ENCODE measurements at places on chromosomes 12 and 14.

GRCh38 chr12:11672256-11673191 is 23.1 kb downstream of the ETV6 start:
- DNase-seq: no peak

DNA sequence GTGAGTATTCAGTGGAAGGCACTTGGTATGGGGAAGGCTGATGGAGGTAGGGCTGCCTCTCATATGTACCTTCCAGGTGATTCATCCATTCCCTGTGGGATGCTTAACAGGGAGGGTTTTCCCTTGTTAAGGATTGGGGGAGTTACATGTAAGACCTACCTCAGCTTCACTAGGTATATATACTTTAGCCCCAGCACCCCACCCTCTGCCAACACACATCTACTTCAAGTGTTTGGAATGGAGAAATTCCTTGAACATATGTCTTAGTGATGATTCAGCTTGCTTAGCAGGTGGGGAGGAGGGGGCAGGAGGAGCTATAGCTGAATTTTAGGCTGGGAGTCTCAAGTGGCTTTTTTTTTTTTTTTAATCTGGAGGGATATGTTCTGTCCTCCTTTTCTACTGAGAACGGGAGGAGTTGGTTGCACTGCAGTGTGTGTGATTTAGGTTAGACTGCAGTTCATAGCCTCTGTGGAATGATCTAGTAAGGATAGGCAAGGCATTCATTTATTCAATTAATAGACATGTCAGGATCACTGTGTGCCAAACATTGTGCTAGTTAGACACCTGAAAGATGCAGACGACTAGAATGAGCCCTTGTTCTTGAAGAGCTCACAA is 1.7 kb downstream of the PIP4K2C start:
- no peak for DNase-seq

- no peak for DNase-seq
These were observed 77.6 kb upstream of the FUT8 start for GRCh38 chr14:65334765-65335410.

GRCh38 chr12:76356071-76356470 is 7.9 kb upstream of the BBS10 start:
- no peak for DNase-seq

DNA sequence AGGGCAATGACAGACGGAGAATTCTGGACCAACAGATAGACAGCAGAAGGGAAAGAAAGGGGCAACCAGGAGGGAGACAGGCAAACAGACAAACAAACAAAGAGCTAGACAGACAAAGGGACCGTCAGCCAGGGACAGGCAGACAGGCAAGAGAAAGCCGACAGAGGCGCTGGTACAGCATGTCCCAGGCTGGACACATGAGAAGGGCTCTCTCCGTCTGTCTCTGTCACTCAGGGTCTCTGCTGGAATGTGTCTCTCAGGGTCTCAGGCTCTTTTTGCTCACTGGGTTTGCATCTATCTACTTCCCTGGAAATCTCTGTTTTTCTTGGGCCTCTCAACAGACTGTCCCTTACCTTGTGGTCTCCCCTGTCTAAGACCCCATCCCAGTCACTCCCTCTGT is 8.2 kb upstream of the SMUG1 start:
- no peak for DNase-seq

GRCh38 chr12:51621156-51621922 is 30.3 kb downstream of the SCN8A start:
- DNase-seq: no peak

GRCh38 chr14:35368139-35368460 is 36.4 kb downstream of the NFKBIA start:
- DNase-seq: no peak

DNA sequence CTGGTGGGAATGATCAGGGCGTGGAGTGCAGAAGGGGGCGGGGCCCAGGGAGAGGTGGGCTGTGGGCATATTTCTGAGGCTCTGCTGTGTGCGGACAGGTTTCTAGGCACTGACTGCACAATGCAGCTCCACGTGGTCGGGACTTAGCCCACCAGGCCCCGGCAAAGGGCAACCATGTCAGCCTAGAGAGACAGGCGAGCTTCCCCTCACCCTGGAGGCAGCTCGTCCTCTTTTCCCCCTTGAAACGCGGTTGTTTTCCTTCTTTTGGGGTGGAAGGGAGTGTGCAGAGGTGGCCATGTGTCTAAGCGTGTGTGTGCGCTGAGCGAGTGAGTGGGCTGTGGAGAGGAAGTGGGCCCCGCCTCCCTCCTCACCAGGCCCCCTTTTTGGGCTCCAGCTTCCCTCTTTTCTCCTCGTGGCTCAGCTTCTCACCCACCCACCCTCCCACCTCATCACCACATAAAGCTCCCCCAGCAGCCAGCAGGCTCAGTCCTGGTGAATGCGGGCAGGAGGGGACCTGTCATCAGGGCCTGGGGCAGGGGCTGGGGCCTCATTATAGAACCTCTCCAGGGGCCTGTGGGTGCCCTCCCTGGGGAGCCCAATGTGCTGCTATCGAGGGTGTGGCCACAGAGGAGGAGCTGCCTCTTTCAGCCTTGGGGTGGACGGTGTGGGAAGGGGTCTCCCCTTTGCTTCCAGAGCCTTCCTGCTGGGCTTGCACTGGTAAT is 22.0 kb downstream of the LRTM2 start:
- peak; percentile 14 for DNase-seq

- DNase-seq: no peak
These were observed 105.2 kb downstream of the BBS10 start for GRCh38 chr12:76242813-76243550.

DNA sequence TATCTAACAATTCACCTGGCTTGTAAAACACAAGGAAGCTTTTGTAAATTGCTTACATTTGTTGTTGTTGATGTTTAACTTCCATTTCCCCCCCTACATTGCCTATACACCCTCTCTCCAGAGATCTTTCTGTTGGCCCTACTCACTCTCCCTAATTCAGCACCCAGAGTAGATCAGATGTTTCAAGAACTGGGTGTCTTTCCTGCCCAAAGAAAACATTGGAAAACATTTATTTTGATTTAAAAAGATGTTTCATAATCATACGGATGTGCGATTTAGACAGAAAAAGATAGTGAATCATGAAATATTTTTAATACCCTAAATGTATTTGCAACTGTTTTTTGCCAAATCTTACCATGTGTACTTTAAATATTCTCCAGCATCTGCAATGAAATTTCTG is 446.4 kb upstream of the RGS6 start:
- no peak for DNase-seq

- no peak for DNase-seq
These were observed 20.4 kb upstream of the BEGAIN start for GRCh38 chr14:100607611-100607956.

DNA sequence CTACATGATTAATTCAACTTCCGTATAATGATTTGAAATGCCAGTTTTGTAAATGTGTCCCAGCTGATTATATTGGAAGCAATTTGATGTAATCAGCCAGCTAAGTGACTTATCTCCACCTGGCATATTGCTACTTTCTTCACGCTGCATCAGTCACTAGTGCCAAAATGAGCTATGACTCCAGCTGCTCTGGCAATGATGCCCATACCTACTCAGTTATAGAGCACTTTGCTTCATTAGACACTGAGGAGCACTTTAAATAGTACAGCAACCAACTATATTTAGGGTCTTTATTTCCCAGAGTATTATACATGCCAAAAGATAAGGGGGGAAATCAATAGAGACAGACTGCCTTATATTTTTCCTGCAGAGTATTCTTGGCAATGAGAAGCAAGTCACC is 67.9 kb upstream of the LIN7A start:
- DNase-seq: no peak

DNA sequence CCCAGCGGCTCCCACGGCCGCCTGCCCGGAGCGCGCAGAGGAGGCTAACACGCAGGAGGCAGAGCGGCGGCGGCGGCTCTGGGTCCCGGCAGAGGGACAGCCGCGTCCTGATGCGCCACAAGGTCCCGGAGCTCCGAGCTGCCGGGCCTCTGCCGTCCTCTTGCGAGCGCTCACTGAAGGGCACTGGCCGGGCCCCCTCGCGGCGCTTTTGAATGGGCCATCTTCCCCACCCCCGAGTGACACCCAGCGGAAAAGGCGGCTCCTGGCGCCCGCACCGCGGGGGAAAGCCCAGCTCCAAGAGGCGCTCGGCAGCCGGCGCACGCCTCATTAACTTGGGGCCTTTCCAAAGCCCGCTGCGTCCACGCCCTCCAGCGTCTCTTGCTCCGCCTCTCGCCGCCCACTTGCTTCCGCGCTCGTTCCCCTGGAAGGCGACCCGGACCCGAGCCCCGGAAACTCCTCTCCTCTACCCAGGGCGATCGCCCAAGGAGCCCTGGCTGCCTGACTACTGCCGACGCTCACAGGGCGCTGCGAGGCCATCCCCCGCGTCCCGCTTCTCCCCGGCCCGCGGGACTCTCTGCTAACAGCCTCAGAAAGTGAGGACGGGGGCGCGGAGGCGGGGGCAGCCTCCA is at the start of gene PHLDA1:
TSS of gene PHLDA1 (minus strand) at position 363 of the 629 bp plus-strand sequence.
- peak; percentile 95 for DNase-seq

DNA sequence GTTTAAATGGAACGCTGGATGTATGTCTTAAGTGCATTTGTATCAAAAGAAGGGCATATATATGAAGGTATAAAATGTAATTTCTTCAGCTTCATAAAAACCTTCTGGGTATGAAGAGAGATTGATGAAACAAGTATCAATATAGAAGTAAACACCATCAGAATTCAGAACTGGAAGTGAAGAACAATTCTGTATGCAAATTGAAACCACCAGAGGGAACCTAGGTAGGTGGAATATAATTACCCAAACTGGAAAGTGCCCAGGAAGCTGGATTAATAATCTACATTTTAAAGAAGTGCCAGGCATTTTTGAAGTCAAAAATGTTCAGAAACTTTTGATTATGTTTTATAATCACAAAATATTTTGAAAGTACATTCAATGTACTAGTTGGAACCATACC is 336.2 kb upstream of the GARIN6 start:
- DNase-seq: no peak

- no peak for DNase-seq
These were observed 472.0 kb downstream of the TMTC2 start for GRCh38 chr12:83158613-83159207.

- no peak for DNase-seq
These were observed 310.5 kb downstream of the ETNK1 start for GRCh38 chr12:22935501-22935900.

GRCh38 chr12:46020768-46021167 is 30.4 kb upstream of the SCAF11 start:
- no peak for DNase-seq

GRCh38 chr12:56298828-56299227 is 1.3 kb downstream of the CS start:
- DNase-seq: no peak

GRCh38 chr14:101948666-101949216 is 15.6 kb upstream of the DYNC1H1 start:
- DNase-seq: no peak

- no peak for DNase-seq
These were observed 72.2 kb downstream of the SETD3 start for GRCh38 chr14:99408286-99408970.

DNA sequence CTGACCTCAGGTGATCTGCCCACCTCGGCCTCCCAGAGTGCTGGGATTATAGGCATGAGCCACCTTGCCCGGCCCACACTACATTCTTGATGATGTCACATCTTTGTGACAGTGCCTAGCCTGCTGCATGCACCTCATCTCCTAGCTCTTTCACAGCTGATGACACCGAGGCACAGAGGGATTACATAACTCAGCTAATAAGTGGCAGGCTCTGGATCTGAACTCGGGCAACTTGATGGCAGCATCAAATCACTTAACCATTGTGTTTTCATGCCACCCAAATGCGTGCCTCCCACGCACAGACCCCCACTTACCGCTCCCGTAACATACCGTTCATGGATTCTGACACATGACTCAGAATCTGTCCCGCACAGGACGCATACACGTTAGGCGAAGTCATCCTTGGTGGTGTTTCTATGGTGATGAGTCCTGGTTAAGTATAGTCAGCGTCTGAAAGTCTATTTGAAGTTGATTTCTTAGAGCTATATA is 7.4 kb downstream of the TMEM120B start:
- DNase-seq: no peak

GRCh38 chr14:95533822-95534221 is 1.0 kb upstream of the GLRX5 start:
- no peak for DNase-seq

Measured in activated naive CD4-positive, alpha-beta T cell treated with anti-CD3 and anti-CD28 coated beads, Interleukin-2, amount 50 U/mL, for 72 hours (primary cell).